ENCODE measurements at places on chromosomes 1 and 21.

DNA sequence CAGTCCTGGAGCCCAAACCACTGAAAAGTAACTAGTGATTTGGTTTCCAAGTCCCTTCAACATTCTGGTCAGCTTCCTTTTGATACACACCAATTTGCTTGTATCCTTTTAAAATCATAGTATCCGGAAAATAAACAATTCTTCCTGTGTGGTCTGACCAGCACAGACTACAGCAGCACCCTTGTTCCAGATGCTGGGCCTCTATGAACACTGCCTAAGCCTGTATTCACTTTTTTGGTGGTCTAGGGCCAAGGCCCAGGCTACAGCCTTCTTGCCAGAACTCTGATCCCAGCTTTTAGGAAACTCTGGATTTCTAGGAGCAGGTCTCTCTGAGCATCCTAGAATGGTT, 801 bp upstream of the DDAH1 start:
- no peak for DNase-seq

DNA sequence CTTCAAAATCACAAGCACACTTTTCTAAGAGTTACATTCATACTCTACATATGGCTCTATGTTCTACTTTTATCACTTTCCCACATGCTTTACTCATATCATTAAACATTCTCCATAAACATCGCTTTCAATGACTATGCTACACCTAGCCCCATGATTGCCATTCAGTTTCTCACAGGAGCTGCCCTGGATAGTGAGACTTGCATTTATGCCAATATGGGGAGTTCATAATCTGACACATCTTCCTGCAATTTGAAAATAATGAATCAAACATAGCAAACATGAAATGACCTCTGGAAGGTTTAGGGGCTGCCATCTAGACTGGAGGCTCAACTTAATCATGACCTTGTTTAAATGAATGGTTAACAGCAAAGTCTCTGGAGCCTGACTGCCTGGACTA, 9.0 kb upstream of the CYP4A22 start:
- DNase-seq = no peak

- DNase-seq = no peak
Measured at GRCh38 chr1:25826571-25826970, 6.8 kb downstream of the MTFR1L start.

- DNase-seq = peak; percentile 92
Measured at GRCh38 chr1:24416666-24417391, 1.2 kb downstream of the NIPAL3 start.

DNA sequence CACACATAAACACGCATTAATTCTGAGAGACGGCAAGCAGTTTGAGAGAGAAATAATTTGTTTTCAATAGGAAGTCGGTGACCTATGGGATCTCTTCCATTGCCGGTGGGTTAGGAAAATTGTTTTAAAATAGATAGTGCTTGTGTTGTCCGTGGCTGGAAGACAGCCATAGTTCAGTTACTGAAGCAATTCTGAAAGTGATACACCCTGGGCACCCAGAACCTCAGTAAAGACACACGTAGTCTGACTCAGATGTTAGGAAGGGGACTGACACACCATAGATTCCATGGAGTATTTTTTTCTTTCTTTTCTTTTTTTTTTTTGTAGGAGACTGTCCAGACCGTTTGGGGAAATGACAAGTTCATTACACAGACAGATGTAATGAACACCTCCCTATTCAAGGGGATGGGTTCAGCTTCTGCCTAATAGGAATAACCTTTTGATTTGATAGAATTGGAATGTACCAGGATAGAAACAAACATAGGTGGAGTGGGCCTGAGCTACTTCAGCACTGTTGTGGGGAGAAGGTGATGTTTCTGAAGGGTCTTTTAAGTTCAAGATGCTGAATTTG, 1.6 kb downstream of the C1orf21 start:
- peak; percentile 54 for DNase-seq

- peak; percentile 68 for DNase-seq
Measured at GRCh38 chr1:157045250-157046218, at the start of gene ARHGEF11. Gene ARHGEF11, minus strand, starts transcription at chr1:157045742. Its CDS starts 1,412 bp downstream, at chr1:157044330.
